ENCODE measurements at places on chromosomes 3 and 15.

GRCh38 chr15:61654002-61654740 is 406.1 kb downstream of the VPS13C start:
- DNase-seq: no peak

- DNase-seq: no peak
Observed at GRCh38 chr15:60518511-60518910, 39.6 kb upstream of the ICE2 start.

- peak; percentile 75 for DNase-seq
Observed at GRCh38 chr3:64214381-64215018, 10.8 kb downstream of the PRICKLE2 start.

DNA sequence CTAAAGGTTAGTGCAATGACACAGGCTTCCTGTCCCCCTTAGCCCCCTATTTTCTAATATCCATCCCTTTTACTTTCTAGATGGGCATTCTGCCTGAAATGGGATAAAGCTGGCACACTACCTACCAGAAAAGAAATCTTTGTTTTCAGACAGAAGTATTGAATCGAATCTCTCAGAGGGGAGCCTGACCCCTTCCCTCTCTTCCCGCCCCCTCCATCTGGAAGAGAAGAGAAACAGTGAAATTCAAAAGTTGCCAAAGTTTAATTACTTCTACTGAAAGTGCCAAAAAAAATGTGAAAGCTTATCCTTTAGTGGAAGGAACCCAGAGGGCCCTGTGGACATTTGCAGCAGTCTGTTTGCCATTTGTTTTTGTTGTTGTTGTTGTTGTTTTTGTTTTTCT is 523.8 kb downstream of the AGBL1 start:
- no peak for DNase-seq

DNA sequence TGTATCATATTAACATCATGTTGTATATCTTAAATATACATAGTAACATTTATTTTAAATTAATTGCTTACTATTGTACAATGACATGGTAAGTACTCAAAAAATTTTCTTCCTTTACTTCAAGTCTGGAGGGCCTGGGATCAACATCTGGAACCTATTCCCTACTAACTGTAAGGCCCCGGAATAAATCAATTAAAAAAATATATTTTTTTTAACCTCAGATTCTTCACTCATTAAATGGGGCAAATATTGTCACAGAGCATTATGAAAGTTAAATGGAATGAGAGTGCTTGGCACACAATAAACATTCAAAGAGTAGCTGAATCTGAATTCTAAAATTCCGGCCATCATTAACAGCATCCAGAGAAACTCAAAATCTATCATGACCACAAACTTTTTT is 16.5 kb downstream of the GSK3B start:
- DNase-seq: no peak

DNA sequence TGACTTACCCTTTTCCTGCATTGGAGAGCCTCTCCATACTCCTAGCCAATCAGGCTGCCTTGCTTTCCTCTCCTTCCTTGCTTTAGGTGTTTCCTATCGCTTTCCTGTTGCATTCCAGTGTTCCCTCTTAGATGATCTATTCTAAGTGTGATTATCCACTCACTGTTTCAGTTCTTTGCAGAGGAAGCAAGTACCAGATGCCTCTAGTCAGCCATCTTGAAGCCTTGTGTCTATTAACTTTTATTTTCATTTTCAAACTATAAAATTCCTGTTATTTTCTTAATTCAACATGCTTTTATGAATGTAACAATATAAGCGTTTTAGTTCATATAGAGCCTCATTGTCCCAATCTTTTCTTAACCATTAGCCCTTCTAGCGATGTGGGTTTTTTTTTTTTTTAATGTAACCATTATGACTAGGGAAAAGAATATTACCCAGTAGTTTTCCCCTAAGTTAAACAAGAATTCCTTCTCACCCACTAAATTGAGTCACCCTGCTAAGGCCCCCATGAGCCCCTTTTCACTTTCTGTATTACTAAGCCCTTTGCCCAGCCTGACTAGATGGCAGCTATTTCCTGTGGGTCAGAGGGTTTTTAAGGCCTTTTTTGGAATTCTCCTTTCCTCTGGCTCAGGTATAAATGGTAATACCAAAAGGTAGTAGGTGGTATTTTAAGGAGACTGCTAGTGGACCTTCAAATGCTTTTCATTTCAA is 229.4 kb upstream of the CTNNB1 start:
- DNase-seq: no peak

DNA sequence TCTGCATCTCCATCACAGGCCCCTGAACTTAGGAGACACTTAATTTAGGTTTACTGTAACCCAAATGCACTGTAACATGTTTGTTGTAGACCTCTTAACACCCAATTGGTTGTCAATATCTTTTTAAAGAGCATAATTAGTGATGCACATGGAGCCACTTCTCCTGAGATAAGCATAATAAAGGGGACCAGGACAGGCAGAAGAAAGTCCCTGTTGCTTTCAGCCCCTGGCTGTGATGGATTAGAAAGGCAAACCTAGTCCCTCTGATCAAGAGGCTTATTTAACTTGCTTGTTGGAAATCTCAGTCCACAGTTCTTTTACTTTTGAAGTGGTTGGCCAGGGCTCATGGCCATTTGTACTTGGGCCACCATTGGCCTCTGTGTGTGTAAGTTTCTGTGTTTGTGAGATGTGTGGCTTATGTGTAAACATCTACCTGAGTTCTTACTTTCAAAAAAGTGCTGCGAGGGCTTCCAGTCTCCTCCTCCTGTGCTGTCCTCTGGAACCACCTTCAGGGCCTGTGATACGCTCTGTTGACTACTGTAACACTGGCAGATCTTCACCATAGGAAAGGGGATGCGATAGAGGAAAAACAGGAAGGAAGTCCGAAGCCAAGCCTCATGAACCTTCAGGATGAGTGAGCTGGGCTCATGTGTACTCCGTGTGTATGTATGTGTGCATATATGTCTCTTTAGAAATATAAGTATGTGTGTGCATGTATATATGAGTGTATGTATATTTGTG is 136.2 kb downstream of the EPHB1 start:
- no peak for DNase-seq

DNA sequence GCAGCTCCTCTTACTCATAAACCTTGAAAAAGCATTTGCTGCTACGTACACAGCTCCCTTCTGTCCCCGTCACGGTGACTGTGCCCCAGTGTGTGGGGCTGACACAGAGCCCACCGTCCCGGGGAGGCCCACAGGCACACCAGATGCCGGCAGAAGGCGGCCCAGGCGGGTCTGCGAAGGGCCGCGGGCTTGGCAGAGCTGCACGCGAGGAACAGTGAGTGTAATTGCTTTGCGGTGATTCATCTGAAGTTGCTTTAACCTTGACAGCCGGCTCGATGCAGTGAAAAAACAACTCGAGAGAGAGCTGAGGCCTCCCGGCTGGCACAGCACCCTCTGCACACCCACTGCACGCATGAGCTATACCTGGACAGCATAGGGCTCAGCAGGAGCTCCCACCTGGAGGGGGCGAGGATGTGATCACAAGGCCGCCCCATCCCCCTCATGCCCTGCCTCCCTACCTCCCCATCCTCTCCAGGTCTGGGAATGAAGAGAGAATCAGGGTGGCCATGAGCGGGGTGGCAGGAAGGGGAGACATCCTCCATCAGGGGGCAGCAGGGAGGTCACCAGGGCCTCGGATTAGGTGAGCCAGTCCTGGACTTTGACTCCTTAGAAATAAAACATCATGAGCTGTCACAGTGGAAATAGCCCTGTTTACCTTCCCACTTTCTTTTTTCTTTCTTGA is 172.7 kb downstream of the MEGF11 start:
- peak; percentile 49 for DNase-seq

- peak; percentile 24 for DNase-seq
Observed at GRCh38 chr3:148211725-148212124, 486.0 kb upstream of the AGTR1 start.

Measured in MCF 10A (cell line).